KBM-7 (cell line): ENCODE measurements at places on chromosomes 2 and 18.

- peak; percentile 89 for DNase-seq
Observed at GRCh38 chr2:239267288-239267951, 133.4 kb downstream of the HDAC4 start.

DNA sequence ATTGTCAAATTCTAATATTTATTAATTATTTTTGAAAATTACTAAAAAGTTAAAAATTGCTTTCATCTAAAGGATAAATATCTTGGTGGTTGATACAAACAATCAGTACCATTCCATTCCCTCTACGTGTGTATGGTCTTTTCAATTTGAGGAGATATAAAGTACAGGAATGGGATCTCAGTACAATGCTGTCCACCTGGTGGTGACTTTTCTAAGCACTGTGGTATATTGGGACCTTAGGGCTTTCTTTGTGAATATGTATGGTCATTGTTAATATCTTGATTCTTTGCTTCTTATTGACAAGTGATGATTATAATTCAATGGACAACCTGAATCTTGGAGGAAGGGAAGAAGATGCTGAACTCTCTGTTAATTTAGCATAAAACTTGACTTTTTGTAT lies 83.1 kb downstream of the NBEAL1 start:
- peak; percentile 8 for DNase-seq

- no peak for DNase-seq
Observed at GRCh38 chr2:137173463-137173862, 408.1 kb downstream of the THSD7B start.

- DNase-seq = no peak
Observed at GRCh38 chr2:45000341-45000901, 8.8 kb downstream of the SIX2 start.

GRCh38 chr18:57352271-57352701 lies at the start of gene ST8SIA3:
Gene ST8SIA3 (plus strand): TSS chr18:57352557. CDS start chr18:57352847, 290 bp downstream.
- no peak for DNase-seq
